ENCODE measurements at places on chromosomes 2 and 18.

GRCh38 chr2:232971744-232972143 is 41.3 kb downstream of the NGEF start:
- DNase-seq, result no peak

GRCh38 chr2:3122525-3122924 is 255.1 kb downstream of the EIPR1 start:
- DNase-seq, result no peak

GRCh38 chr2:46981662-46982350 is 66.2 kb upstream of the MCFD2 start:
- DNase-seq, result no peak

DNA sequence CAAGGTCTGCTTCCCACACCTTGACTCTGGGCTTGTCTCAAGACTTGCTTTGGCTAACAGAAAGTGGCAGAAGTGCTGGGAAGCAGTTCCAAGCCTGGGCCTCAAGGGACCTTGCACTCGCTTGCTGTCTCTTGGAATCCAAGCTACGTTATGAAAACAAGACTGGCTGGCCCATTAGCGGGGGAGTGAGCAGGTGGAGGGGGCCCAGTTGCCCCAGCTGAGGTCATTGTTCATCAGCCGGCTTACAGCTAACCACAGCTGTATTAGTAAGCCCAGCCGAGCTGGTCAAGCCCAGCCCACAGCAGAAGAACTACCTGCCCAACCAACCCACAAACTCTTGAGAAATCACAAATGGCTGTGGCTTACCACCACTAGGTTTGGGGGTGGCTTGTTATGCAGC is 63.1 kb downstream of the MARCO start:
- no peak for DNase-seq

DNA sequence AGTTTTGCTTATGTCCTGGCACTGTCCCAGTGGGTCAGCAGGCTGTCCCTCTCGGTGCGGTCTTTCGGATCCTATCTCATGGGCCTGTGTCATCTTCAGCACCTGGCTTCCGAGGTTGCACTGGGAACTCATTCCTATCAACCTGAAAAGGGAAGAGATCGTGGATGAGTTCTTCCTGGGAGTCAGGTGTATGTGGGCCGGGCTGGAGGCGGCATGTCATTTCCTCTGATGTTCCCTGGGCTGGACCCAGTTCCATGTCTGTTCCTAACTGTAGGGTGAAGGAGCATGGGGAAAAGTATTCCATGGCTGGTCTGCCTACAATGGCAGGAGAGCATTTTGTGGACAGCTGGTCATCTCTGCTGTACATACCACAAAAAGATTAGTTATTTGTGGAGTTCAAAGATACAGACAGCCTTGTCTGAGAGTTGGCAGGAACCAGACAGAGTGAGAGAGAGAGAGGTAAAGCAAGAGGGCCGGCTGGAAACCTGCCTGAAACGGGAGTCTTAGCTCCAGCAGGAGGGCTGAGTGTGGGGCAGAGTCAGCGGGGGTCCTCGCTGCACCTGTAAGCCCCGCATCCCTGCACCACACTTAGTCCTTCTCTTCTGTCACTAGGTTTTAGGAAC is 25.2 kb downstream of the FAM228A start:
- DNase-seq, result no peak
